ENCODE measurements at places on chromosomes 2 and 18.
A peak's percentile ranks its signal among the peaks of the same experiment; 100 is the strongest.

GRCh38 chr2:78707776-78708386, 317.6 kb upstream of the REG3G start:
- no peak for DNase-seq

- no peak for DNase-seq
Measured at GRCh38 chr18:3071676-3072075, 58.7 kb upstream of the LPIN2 start.

GRCh38 chr2:69644506-69644979, 1.0 kb upstream of the AAK1 start:
- DNase-seq, result no peak

GRCh38 chr2:176148751-176149421, 2.5 kb upstream of the HOXD4 start:
- no peak for DNase-seq

- DNase-seq, result no peak
Measured at GRCh38 chr2:144986691-144987090, 466.8 kb upstream of the ZEB2 start.

GRCh38 chr2:119086327-119086726, 72.2 kb downstream of the C1QL2 start:
- DNase-seq, result no peak

DNA sequence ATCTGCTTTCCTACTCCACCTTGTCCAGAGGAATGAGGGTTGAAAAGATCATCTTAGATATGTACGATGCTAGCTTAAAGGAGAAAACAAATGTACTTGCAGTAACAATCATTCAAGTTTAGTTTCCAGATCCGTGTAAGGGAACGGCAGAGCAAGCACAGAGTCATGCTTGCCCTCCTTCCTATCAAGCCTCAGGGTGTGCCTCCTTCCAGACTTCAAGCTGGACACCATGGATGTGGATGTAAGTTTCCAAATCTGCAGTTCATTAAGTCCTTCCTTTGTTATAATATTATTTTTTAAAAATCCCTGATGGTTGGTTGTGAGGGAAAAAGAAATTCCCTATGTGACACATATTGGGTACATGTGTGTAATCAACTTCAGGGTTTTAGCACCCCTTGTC, 238.9 kb upstream of the NT5C1B start:
- no peak for DNase-seq

- no peak for DNase-seq
Measured at GRCh38 chr18:60047556-60047955, 147.8 kb downstream of the PMAIP1 start.

DNA sequence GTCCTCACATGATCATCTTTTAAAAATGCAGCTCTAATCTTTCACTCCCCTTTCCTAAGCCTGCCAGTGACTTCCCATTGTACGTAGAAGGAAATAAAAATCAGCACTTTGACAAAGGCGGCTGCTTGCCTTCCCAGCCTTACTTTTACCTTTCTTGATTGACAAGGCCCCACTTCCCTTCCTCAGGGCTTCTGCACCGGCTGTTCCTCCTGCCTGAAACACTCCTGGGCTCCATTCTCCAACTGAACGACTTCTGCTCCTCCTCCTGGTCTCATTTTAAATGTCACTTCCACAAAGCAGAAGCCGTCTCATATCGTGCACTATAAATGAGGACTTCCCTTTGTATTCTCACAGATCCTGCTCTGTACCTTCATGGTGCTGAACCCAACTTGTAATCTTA, 56.1 kb downstream of the OSBPL6 start:
- DNase-seq, result no peak

GRCh38 chr2:189143925-189144324, 35.6 kb downstream of the COL5A2 start:
- DNase-seq, result no peak

DNA sequence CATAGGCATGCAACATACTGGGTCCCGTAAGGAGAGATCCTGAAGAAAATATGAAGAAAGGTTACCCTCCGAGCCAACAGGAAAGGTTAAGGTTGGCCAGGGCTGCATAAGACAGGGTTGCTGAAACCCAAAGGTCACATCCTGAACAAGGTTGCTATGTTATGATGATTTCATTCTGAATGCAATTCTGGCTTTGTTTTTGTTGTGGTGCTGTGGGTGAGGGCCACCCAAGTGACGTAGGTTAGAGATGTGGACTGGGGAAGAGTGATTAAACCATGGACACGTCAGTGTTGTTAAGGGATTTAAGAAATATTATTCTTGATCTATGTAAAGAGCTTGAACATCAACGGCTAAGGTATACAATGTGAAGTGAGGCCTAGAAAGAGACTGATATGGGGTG, 60.0 kb downstream of the ZEB2 start:
- no peak for DNase-seq

DNA sequence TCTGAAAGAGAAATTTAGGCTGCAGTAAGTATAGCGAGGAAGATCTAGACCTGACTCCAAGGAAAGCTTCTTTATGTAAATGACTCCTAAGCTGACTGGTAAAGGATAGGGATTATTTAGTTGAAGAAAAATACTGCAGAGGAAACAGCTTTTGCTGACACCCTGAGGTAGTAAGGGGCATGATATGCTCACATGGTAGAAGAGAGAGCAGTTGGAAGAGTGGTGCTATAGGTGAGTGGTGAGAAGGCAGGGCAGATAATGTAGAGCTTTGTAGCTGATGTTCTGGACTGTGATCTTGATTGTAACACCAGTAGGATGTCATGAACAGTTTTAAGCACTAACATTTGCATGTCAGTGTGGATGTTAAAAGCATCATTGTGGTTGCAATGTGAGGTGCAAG, 639.1 kb upstream of the SLC39A10 start:
- no peak for DNase-seq

DNA sequence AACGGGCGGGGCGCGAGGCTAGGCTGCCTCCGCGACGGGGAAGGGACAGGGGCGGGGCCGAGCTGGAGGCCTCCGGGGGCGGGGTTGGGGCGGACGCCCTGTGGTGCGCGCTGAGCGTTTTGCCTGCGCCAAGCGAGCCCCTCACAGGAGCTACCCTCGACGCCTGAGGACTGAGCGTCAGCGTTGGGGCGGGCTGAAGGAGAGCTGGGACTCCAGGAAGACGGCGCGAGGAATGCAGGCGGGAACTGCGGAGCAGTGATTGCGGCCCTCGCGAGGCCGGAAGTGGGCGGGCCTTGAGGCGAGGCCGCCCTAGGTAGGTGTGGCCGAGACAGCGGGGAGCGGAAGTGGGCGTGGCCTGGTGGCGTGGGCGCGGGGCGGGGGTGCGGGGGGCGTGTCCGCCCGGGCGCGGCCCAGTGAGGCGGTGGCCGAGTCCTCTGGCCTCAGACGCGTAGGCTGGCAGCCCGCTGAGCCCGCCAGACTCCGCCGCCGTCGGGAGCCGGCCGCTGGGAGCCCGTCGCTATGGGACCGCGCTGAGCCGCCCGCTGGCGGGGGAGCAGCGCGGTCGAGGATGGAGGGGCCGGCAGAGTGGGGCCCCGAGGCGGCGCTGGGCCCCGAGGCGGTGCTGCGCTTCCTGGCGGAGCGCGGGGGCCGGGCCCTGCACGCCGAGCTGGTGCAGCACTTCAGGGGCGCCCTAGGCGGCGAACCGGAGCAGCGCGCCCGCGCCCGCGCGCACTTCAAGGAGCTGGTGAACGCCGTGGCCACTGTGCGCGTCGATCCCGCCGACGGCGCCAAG, at the start of the genes SEPTIN10 and SOWAHC:
Gene SEPTIN10, minus strand, starts transcription at position 45 of the 793 bp plus-strand sequence. CDS start 139 bp downstream, outside the sequence.
Gene SOWAHC, plus strand, starts transcription at position 443 of the 793 bp plus-strand sequence. Its CDS starts 126 bp downstream, at position 569.
- DNase-seq, result peak; percentile 59

DNA sequence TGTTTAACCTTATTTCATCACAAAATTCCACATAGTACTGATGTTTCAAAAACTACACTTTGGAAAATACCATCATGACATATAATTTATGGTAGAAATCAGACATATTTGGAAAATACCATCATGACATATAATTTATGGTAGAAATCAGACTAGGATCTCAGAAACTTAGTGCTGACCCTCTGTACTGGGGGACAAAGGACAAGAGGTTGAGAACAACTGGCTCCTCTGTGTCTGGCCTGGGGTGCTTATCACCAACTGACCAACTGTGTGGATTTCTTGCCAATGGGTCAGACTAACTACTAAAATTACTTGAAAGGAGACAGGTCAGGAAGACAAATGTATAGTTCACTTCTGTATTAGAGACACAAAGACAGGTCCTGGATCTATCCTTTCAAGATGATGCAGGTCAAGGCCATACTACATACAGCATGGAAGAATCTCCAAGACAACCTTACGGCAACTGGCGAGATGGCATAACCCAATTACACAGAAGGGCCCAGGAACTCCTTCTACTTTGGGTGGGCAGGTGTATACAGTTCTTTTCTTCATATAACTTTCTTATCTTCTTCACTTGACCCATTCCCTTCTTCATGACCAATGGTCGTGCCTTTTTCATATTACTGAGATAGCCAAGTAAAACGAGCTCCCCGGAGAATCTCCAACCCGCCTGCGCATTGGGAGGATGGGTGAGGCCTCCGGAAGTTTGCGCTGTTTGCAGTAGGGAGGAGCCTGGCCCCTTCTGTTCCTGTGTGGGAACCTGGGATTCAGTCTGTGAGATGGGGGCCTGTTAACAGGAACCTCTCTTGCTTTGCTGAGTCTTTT, 290.5 kb downstream of the AGPS start:
- DNase-seq, result no peak

DNA sequence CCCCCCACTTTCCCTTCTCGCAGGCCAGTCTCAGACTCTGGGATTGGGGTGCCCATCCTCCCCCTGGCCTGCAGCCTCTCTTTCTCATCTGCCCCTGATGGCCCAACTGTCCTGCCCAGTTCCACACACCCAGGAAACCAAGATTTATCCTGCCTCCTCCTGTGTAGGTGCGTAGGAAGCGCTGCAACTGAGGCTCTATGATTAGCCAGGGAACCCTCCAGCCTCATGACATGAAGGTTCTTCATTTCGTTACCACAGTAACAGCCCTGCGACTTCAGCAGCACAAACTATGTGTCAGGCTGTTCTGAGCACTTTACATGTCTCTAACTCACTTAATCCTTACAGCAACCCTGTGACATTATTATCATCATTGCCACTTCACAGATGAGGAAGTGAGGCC, 305.9 kb downstream of the CELF4 start:
- DNase-seq, result no peak

DNA sequence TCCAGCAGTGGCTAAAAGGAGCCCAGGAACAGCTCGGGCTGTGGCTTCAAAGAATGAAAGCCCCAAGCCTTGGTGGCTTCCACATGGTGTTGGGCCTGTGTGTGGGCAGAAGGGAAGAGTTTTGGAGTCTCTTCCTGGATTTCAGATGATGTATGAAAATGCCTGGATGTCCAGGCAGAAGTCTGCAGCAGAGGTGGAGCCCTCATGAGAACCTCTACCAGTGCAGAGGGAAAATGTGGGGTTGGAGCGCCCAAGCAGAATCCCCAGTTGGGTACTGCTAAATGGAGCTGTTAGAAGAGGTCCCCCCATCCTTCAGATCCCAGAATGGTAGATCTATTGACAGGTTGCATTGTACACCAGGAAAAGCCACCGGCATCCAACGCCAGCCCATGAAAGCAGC, 412.1 kb downstream of the TDRD15 start:
- no peak for DNase-seq

DNA sequence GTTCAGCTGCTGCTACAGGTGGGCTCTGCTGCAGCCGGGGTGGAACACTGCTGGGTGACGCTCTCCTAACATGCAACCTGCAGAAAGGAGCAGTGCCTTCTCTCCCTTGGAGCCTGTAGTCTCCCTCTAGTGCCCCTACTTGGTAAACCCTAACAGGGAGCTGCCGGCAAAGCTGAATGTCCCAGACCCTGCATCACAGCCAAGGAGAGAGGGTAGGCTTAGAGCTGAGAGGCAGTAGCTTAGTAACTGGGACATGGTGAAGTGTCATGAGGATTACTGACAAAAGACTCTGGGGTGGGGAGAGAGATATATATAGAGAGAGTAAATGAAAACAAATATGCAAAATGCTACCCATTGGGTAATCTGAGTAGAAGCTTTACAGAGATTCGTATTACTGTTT, 9.9 kb downstream of the NCAPH start:
- no peak for DNase-seq
